ENCODE measurements at places on chromosomes 1 and 21. TPM values are rescaled to one million over a fixed set of nuclear protein-coding genes. Genes with fewer than 3 reads are reported as not detected.

HTR6 gene
- 0.07 TPM for total RNA-seq

ADAMTS4 gene
- total RNA-seq, result not detected

SPATA17 gene
- 2.9 TPM for total RNA-seq

UBE2U gene
- total RNA-seq, result not detected

Measured in A549 treated with GW870086 at 1 μM for 4 hours (cell line).